ENCODE measurements at places on chromosomes 4 and X. TPM values are rescaled to one million over a fixed set of nuclear protein-coding genes. Genes with fewer than 3 reads are reported as not detected.

DNA sequence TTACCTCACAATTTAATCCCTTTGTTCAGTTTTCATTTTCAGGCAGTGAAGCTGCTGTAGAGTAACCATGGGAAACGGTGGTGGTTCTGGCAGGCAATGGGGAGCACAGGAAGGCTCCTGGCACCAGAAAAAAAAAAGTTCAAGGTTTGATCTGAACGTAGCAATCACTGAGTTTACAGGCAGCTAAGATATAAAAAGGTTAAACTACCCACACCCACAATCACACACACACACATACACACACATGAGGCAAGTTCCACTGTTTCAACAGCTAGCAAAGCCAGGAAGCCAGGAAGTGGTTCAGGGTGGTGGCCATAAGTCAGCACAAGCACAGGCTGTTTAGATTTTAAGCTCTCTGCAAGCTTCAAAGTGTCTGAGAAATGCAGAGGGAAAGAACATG is at the start of gene SULT1B1:
Gene SULT1B1, minus strand, starts transcription at position 166 of the 400 bp plus-strand sequence. CDS start 5,403 bp downstream, outside the sequence.
- no peak for DNase-seq

DNA sequence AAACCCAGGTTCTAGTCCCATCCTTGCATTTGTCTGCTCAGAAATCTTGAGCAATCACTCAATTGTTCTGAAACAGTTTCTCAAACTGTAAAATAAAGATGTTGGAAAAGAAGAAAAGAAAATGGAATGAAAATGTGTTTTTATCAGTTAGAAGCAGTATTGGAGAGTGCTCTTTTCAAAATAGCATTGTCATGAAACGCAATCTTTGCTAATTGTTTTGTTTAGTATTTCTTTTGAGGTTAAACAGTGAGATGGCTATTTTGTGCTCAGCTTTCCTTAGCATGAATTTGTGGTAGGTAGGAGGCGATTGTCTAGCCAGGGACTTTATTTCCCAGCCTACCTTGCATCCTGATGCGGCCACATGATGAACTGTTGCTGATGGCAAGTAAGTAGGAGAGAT is 10.6 kb upstream of the HPF1 start:
- no peak for DNase-seq

DNA sequence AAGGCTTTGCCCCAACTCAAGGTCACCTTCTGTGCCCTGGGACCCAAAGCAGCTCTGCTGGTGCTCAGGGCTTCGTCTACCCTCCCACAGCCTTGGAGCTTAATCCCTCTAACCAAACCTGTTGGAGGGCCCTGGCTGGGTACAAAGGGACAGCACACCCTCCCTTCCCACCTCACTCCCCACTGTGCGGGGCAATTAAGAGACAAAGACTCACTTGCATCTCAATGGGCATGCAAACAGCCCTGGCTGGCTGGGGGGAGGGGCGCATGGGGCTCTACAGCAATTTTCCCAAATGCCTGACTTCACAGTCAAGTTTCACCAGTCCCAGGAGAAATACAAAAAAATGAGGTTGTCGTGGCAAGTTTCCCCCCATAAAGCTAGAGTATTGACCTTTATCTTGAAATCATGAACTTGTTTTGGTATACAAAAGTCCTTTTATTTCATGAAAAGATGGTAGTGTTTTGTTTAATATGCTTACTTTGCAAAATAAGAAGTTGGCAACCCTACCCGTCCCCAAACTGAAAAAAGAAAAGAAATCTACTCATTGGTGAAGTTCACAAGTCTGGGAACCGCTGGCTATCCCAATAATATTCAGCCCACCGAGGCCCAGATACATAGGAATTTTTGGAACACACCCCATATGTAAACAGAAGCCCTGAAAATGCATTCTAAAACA is 4.1 kb upstream of the CD99L2 start:
- DNase-seq: no peak

- no peak for DNase-seq
Observed at GRCh38 chrX:136185401-136186022, 38.2 kb downstream of the FHL1 start.

Gene PLK4
- total RNA-seq: 22.2 TPM

Gene NUDT11
- 161 TPM for total RNA-seq

Gene BMPR1B
- 13.0 TPM for total RNA-seq

DNA sequence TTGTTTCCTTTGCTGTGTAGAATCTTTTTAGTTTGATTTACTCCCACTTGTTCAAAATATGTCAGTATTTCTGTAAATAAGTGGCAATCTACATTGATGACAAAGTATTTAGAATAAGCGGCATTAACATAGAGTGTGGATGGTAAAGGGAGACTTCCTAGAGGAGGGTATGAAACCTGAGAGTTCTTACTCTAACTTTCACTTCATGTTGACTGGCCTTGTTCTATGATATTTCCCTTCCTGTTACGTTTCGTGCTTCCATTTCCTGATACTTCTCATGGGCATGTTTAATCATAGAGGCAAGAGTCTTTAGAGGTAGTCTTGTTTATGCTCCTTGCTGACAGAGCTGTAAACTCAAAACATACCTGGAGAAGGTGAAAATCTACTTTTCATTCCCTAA is 408.9 kb downstream of the GLUD2 start:
- DNase-seq: no peak

DNA sequence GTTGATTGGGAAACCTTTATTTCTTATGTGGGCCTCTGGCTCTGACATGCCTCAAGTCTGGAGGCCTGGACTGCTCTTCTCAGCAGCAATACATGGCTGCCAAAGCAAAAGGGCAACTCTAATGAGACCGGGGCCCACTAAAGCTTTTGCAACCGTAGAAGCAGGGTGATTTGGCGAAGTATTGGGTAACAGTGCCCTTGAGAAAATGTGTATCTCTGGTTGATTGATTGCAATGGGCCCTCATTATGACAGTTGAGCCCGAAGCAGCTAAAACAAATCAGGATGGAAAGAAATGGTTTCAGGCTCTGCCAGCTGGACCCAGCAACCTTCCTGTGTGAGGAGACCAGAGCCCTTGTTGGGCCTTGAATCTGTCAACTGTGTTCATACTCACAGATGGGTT is 73.4 kb downstream of the CLCN4 start:
- DNase-seq: no peak

DNA sequence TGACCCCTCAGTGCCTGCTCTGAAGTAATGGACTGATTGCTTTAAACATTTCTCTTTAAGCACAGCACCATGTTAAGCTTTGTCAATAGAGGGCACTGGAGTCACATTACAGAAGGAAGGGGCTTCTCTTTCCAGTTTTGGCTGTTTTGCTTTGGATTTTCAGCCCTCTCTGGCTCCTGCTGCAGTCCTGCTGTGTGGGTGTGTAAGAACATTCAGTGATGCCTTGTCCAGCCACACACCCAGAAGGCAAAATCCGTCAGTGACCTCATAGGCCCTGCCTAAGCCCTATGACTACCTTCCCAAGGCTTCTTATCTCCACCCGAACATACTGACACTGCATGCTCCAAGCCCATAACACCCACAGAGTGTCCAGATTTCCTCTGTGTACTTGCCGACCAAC is 215.3 kb upstream of the CTSO start:
- peak; percentile 20 for DNase-seq
